ENCODE measurements at places on chromosomes 16 and 17. TPM values are rescaled to one million over a fixed set of nuclear protein-coding genes. Genes with fewer than 3 reads are reported as not detected.

KRTAP1-1 gene
- not detected for total RNA-seq

CCL7 gene
- not detected for total RNA-seq

HAS3 gene
- 69.6 TPM for total RNA-seq

C17orf50 gene
- not detected for total RNA-seq

C17orf113 gene
- 1.4 TPM for total RNA-seq

KRTAP9-4 gene
- total RNA-seq = not detected

TRIM65 gene
- total RNA-seq = 47.7 TPM

B4GALNT2 gene
- 0.04 TPM for total RNA-seq

TOP2A gene
- 291 TPM for total RNA-seq

FBXW10 gene
- not detected for total RNA-seq

SLC7A6OS gene
- 16.4 TPM for total RNA-seq

PRR14 gene
- 16.1 TPM for total RNA-seq

IRF8 gene
- total RNA-seq = 0.96 TPM

PRSS36 gene
- total RNA-seq = 1.3 TPM

PPP1R1B gene
- total RNA-seq = 10.7 TPM

TEKT1 gene
- total RNA-seq = not detected

ADORA2B gene
- 3.3 TPM for total RNA-seq

CEP20 gene
- 49.0 TPM for total RNA-seq

TBC1D26 gene
- total RNA-seq = 0.71 TPM

OR3A2 gene
- not detected for total RNA-seq

FBXW10B gene
- not detected for total RNA-seq

TNFRSF17 gene
- not detected for total RNA-seq

NPIPA8 gene
- total RNA-seq = 0.98 TPM

SP2 gene
- total RNA-seq = 13.8 TPM

BCL6B gene
- 7.4 TPM for total RNA-seq

POLDIP2 gene
- total RNA-seq = 74.0 TPM

SP6 gene
- total RNA-seq = 1.6 TPM

VAC14 gene
- total RNA-seq = 56.0 TPM

CTRB1 gene
- not detected for total RNA-seq

LRRC36 gene
- 0.44 TPM for total RNA-seq

PRSS21 gene
- total RNA-seq = 2.7 TPM

MMP2 gene
- total RNA-seq = 58.2 TPM

AOC3 gene
- total RNA-seq = 2.1 TPM

TBC1D3 gene
- not detected for total RNA-seq

ZP2 gene
- not detected for total RNA-seq

SLC43A2 gene
- total RNA-seq = 6.6 TPM

GRB7 gene
- total RNA-seq = 32.2 TPM

CDH13 gene
- total RNA-seq = 2.6 TPM

MPO gene
- total RNA-seq = not detected

UMOD gene
- total RNA-seq = not detected

Measured in H1 (cell line).